Stimulated activated CD4-positive, alpha-beta T cell treated with anti-CD3 and anti-CD28 coated beads, Interleukin-4, amount 100 ng/mL, for 4 hours (primary cell): ENCODE measurements at places on chromosomes 13 and 19.

DNA sequence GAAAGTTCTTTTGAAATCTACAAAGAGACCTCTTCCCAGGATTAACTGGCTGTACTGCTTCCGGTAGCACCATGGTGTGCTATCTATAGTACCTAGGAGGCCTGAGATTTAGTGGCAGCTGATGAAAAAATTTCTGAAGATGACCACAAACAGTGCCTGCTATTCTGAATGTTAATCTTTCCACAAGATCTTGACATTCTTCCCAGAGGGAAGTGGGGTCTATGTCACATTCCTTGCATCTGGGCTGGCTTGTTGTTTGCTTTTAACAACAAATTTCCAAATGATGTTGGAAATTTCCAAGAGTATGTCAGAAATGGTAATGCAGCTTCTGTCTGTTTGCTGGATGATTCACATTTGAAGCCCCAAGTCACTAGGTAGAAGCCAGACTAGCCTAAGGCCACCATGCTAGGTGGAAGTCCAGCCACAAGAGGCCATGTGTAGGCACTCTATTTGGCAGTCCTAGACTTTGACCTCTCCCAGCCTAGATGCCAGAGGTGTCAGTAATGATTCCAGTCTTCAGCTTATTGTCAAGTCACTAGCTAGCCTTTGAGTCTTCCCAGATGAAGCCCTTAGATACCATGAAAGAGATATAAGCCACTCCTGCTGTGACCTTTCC lies 22.1 kb downstream of the SPART start:
- DNase-seq: no peak

DNA sequence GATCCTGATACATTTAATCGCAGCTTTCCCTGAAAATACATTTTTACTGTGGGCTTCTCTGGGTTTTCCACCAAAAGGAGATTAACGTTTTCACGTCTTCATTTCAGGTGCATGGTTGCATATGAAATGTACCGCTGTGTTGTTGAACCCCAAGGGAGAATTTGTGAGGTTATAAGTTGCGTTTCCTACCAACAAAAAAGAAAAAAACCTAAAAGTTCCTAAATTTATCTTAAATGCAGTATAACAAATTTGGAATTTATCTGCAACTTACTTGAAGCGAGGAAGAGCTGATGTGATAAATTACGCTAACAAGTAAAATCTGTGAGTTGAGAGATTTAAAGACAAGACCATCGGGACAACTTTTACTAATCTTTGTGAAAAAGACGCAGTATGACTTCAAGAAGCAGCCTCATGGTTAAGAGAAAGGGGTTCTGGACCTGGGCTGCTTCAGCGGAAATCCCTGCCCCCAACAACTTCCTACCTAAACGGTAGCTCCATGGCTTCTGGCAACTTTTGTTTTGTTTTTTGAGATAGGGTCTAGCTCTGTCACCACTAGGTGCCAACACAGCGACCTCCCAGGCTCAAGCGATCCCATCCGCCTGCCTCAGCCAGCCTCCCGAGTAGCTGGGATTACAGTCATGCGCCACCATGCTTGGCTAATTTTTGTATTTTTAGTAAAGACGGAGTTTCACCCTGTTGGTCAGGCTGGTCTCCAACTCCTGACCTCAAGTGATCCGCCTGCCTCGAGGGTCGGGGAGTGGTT lies 958 bp upstream of the OBI1 start:
- peak; percentile 1 for DNase-seq

DNA sequence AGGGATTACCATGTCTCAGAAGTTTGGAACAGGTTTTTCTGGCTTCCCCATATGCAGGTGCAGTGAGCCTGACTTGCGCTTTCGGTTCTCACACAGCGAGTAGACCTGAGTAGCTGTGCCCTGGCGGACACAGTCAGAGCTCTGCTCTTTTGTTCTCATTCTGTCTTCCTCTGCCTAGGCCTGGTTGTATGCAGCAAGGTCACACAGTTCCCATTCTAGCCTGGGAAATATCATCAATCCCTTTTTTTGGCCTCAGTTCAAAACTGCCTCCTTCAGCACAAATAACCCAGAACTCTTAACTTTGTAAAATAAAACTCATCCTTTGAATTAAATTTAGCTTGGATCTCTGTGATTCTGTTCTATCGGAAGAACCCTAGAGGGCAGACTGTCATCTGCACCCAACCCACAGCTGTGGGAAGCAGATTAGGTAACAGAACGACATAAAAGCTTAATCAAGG lies 10.2 kb downstream of the OXGR1 start:
- DNase-seq: peak; percentile 3

DNA sequence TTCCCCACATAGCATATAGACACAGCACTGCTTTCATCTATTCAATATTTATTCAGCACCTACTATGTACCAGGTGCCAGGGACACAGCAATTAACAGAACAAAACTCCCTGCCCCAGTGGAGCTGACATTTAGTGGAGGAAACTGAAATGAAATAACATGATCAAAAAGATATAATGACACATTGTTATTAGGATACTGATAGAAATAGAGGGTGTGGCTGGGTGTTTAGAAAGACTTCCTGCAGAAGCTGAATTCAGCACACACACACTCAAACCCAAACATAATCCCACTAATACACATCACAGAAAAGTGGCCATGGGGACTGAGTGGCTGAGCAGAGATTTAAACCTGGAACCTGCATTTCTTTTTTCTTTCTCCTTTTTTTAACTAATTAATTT lies 3.8 kb upstream of the CDC37 start:
- DNase-seq: no peak

- no peak for DNase-seq
These were observed 42.5 kb upstream of the ANKRD10 start for GRCh38 chr13:110957181-110957884.

- no peak for DNase-seq
These were observed 2.4 kb downstream of the TEX101 start for GRCh38 chr19:43416951-43417623.

DNA sequence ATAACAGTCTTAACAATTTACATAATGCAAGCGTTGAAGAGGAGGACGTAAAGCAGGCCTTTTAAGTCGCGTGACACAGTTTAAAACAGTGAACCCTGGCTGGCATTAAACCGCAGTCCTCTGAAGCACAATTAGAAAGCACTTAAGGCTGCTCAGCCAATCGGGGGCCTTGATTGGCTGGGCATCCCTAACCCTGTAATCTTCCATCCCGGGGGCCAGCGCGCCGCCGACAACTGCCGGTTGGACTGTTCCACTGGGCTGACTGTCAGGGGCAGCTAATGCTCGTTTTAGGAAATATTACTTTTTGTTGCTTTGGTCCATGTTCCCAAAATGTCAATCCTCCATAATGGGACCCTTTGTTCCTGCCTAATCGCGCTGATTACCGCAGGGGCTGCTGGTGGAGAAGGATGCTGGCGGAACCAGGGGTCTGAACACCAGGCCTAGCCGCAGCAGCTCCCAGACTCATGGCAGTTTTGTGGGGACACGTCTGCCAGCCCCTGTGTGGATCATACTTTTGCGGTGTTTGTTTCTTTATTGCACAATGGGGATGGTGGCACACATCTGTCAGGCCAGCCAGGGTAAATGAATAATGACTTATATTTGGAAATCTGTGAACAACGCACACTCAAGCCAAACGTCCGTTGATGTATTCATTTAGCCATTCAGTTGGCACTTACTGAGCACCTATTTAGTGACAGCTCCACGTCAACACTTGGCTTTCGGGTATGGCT lies 127.1 kb upstream of the SPACA7 start:
- no peak for DNase-seq

GRCh38 chr13:34179927-34180326 lies 362.0 kb downstream of the RFC3 start:
- no peak for DNase-seq

- DNase-seq: no peak
These were observed 23.2 kb upstream of the CYP2A13 start for GRCh38 chr19:41064974-41065569.

DNA sequence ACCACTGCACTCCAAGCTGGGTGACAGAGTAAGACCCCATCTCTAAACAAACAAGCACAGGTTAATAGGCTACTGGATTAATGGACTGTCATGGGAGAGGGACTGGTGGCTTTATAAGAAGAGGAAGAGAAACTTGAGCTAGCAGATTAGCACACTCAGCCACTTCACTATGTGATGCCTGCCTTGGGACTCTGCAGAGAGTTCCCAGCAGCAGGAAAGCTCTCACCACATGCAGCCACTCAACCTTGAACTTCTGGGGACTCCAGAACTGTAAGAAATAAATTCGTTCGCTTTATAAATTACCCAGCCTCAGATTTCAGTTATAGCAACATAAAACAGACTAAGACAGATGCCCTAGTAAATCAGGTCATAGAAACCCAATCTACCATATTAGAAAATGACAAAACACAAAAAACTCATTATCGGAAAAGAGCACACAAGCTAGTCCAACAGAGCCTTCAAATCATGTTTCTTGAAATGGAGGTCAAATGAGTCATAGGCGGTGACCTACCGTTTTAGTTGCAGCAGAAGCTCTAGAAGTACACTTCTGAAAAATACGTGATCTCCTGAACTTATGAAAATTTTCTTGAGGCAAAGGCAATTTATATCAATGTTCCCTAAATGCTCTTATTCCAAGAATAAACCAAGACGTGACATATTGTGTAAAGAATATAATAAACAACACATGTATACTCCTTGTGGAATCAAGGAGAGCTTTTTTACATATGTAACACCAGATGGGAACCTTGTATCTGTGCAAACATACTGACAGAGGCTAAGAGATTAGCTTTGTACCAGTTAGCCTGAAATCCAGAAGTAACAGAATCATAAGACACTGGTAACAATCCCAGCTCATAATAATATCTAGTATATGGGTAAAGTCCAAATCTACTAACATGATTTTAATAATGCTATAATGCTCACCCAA lies 340.9 kb upstream of the SGCG start:
- no peak for DNase-seq

GRCh38 chr19:15502264-15502663 lies 6.1 kb upstream of the CYP4F22 start:
- no peak for DNase-seq
